CD14-positive monocyte (primary cell): ENCODE measurements at places on chromosomes 3 and 15. TPM values are rescaled to one million over a fixed set of nuclear protein-coding genes. Genes with fewer than 3 reads are reported as not detected.

DNA sequence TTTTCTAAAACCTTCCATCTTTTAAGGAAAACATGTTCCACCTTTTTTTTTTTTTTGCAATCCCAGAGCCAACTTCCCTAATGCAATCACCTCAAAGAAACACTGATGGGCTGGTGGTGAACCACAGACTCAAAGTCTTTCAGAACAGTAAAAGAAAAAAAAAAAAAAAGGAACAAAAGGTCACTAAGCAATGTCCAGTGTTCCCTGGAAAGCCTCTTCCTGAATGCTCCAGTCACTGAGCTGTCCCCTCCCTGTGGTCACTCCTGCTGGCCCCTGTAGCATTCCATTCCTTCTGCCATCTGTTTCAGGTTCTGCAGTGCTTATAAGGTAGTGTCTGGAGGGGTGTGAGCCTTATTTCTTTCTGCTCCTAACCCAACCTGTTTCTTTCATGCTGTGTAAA, 53.3 kb downstream of the AAGAB start:
- H3K36me3 ChIP-seq = peaks cover 32% of the 10 kb centered on the region
- H3K27me3 ChIP-seq = no peaks in the 10 kb centered on the region
- no peak overlapping the region for H3K4me3 ChIP-seq
- H3K27ac ChIP-seq = no peak overlapping the region

The MORC1 gene
- not detected in 2 replicates for polyA plus RNA-seq

DNA sequence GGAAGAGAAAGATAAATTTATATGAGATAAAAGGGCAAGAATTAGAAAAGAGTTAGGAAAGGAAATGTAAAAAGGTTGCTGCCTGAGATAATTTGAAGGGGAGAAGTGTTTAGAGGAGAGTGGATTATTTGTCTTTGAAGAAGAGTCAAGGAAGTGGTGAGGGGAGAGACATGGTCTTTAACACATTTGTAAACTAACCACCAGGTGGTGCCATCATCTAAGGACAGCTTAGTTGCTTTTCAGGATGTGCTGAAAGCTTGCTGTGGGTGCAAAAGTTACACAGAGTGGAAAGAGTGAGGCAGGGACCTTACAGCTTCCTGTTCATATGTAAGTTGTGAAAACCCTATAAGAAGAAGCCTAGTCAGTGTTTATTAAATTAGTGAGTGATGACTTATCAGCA, 114.1 kb upstream of the DNAJC19 start:
- DNase-seq = no peak
- no peaks in the 10 kb centered on the region for H3K27me3 ChIP-seq
- no peak overlapping the region for H3K4me3 ChIP-seq

GRCh38 chr3:48960841-48961413, 29.1 kb upstream of the P4HTM start:
- peaks cover 38% of the 10 kb centered on the region for H3K36me3 ChIP-seq
- H3K4me1 ChIP-seq = no peaks in the 10 kb centered on the region
- no peaks in the 10 kb centered on the region for H3K27me3 ChIP-seq
- DNase-seq = no peak
- no peak overlapping the region for H3K4me3 ChIP-seq

DNA sequence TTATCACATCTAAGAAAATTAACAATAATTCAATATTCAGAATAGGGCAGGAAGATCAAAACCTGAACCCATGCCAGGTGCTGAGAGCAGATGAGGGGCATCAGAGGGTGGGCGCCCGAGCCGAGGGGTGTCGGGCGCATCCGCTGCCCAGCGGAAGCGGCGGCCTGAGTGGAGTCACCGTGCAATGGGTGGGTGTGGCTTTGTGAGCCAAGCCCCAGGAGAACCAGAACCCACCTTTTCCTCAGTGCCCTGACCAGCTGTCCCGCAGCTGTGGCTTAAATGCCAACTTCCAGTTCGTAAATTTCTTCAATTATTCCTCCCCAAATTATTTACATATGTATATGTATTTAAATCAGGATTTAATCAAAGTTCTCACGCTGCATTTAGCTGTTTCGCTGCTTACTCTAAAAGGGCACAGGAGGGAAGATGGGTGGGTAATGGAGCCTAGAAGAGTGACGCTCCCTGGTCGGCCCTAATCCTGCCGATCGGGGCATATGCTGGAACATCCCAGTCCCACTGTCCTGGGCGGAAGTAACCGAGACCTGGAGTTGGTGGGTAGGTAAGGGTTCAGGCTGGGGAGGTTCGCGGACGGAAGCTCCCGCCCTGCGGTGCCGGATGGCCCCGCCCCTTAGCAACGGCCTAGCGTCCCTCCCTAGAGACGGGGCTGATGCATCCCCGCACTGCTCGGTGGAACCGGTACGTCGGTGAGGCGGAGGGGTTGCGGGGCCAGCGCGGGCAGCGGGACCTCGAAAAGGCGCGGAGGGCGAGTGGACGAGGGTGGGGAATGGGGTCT, 1.3 kb downstream of the DNAH1 start:
- H3K36me3 ChIP-seq = no peaks in the 10 kb centered on the region
- H3K4me3 ChIP-seq = peak overlapping the region; percentile 65
- H3K27me3 ChIP-seq = no peaks in the 10 kb centered on the region
- peaks cover 40% of the 10 kb centered on the region for H3K4me1 ChIP-seq
- H3K27ac ChIP-seq = no peak overlapping the region

GRCh38 chr3:130709671-130710070, 37.0 kb downstream of the PIK3R4 start:
- no peak overlapping the region for H3K4me3 ChIP-seq
- no peak for DNase-seq
- H3K27me3 ChIP-seq = no peaks in the 10 kb centered on the region
- peaks cover 54% of the 10 kb centered on the region for H3K36me3 ChIP-seq
- peaks cover 2% of the 10 kb centered on the region for H3K4me1 ChIP-seq

DNA sequence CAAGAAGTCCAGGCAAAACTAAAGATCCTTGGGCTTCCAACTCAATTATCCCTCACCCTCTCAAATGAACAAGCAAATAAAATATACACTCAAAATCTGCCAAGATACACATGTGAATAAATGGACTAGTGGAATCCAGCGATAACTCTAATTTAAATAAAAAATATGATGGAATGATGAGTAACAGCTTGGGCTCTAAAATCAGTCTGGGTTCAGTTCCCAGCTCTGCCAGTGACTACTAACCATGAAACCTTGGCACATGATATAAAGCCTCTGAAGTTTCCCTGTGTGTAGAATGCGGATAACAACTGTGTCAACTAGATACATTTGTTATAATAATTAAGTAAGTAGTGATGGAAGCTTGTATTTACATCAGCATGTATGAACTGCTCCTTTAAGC, 81.3 kb downstream of the CADPS start:
- no peaks in the 10 kb centered on the region for H3K36me3 ChIP-seq
- no peak overlapping the region for H3K4me3 ChIP-seq
- no peak overlapping the region for H3K27ac ChIP-seq
- DNase-seq = no peak
- H3K27me3 ChIP-seq = no peaks in the 10 kb centered on the region
- H3K4me1 ChIP-seq = no peaks in the 10 kb centered on the region

- no peaks in the 10 kb centered on the region for H3K36me3 ChIP-seq
These were observed 72.2 kb downstream of the SLC7A14 start for GRCh38 chr3:170513642-170514041.

DNA sequence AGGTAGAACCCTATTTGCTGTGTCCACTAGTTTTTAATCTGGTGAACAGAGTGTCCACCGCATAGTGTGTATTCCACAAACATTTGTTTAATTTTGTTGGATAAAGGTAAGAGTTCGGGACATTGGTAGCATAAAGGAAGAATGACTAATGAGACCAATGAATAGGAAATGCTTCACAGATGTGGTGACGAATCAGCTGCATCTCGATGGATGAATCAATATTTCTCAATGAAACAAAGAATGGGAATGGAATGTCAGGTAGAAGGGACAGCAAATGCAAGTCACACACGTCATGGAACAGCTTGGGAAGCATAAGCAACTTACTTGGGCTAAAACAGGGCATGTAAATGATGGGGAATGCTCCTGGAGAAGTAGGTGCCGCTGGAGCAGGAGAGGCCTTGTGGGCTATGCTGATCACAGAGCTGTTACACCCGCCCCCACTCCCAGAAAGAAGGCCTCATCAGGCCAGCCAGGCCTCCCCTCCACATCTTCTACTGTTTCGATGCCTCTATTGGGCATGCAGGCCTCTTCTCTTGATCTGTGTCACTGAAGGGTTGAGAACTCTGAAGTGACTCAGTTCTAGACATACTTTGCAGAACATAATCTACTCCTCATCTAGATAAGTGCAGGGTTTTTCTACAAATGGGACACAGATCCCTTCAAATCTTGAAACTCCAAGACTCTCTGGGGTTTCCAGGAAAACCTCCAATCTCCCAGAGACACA, 120.0 kb upstream of the GADL1 start:
- no peak for DNase-seq
- H3K4me1 ChIP-seq = peaks cover 12% of the 10 kb centered on the region
- no peaks in the 10 kb centered on the region for H3K36me3 ChIP-seq
- no peak overlapping the region for H3K27ac ChIP-seq
- H3K4me3 ChIP-seq = no peak overlapping the region

DNA sequence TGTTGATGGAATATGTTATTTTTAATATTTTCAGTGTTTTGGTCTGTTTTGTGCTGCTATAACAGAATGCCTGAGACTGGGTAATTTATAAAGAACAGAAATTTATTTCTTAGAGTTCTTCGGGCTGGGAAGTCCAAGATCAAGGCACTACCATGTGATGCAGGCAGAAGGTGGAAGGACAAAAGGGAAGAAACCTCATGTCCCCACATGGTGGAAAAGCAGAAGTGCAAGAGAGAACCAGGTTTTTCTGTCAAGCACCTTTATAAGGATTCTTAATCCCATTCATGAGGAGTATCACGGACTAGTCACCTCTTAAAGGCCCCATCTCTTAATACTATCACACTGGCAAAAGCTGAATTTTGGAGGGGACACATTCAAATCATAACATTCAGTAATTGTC, 57.9 kb upstream of the EPHB3 start:
- H3K36me3 ChIP-seq = no peaks in the 10 kb centered on the region

The SLC24A5 gene
- not detected in 2 replicates for polyA plus RNA-seq

DNA sequence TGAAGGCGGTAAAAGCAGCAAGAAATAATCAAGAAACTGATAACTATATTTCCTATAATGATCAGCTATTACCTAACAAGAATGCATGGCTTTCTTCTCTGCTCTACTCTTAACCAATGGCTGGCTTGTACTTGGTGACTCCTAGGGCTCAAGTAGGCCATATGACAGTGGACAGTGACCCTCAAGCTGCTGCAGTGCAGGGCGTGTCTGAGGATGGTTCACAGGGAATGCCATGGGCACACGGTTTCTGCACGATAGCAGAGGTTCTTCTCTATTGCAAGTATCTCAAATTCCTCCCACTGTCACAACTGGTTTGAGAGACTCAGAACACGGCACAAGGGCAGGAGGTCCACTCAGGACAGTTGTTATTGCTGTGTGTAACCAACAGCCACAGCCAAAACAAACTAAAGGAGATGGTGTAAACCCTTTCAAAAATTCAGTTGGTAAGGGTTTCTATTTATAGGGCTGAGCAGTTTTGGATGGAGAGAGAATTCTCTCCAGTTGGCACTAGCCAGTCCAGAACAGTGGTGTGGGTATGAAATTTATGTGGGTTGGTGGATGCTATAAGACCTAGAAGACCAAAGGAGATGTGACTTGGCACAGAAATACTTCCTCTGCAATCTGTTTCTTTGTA, 103.2 kb upstream of the ST8SIA2 start:
- H3K4me3 ChIP-seq = no peak overlapping the region
- no peaks in the 10 kb centered on the region for H3K27me3 ChIP-seq
- H3K36me3 ChIP-seq = no peaks in the 10 kb centered on the region
- H3K4me1 ChIP-seq = no peaks in the 10 kb centered on the region
- no peak overlapping the region for H3K27ac ChIP-seq

The FBXL2 gene
- not detected for polyA plus RNA-seq

DNA sequence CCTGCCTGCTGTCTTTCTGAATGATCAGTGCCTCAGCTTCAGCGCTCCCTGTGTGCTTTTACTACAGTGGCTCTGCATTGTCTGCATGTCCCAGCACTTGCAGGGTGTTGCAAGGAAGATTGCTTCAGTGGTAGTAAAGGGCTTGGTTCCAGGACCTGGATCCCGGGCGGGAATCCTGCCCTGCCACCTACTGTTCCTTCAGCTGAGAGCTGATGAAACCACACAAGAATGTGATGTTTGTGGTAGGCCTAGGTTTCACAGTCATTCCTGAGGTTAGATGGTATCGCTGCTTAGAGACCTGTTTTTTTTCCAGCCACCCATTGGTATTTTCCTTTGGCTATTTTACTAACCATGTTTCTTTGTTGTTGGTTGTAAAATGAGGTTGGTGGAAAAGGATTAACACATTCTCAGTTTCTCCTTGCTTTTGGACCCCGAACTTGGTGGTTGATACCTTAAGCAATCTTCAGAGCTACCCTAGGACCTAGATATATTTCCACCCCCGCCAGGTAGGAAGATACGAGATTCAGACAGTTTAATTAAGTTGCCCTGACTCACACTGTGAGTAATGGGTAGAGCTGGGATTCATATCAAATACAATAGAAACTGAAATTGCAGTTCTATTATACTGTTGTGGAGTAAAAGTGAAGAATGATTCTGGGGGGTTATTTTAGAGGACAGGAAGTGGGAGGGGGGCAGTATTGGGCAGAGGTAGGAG, 11.4 kb downstream of the GPR87 start:
- no peaks in the 10 kb centered on the region for H3K27me3 ChIP-seq
- H3K36me3 ChIP-seq = no peaks in the 10 kb centered on the region
- H3K4me1 ChIP-seq = no peaks in the 10 kb centered on the region
- no peak for DNase-seq
- H3K27ac ChIP-seq = no peak overlapping the region

GRCh38 chr3:30282154-30282696, 324.2 kb upstream of the TGFBR2 start:
- DNase-seq = no peak
- no peaks in the 10 kb centered on the region for H3K27me3 ChIP-seq
- H3K27ac ChIP-seq = no peak overlapping the region
- H3K36me3 ChIP-seq = no peaks in the 10 kb centered on the region
- H3K4me3 ChIP-seq = no peak overlapping the region

The HEG1 gene
- 3.0 and 4.2 TPM in 2 replicates for polyA plus RNA-seq

The ACKR2 gene
- polyA plus RNA-seq = 0.20 and 0.49 TPM in 2 replicates

DNA sequence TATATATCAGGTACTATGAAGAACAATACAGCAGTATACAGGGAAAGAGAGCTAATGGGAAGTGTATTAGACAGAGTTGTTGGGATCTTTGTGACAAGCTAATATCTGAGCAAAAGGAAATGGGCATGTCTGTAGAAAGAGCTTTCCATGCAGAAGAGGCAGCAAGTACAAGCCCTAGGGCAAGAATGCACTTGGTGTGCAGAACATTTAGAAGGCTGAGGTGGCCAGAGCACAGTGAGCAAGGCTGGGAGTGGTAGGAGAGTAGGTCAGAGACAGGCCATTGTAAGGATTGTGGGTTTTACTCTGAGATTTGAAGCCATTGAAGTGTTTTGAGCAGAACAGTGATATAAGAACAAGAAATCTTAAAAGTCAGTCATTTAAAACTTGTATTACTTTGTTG, 353.9 kb upstream of the TGFBR2 start:
- H3K4me3 ChIP-seq = no peak overlapping the region
- H3K27ac ChIP-seq = no peak overlapping the region
- no peaks in the 10 kb centered on the region for H3K4me1 ChIP-seq
- no peaks in the 10 kb centered on the region for H3K27me3 ChIP-seq
- no peaks in the 10 kb centered on the region for H3K36me3 ChIP-seq

- H3K4me3 ChIP-seq = no peak overlapping the region
- no peak overlapping the region for H3K27ac ChIP-seq
- H3K27me3 ChIP-seq = no peaks in the 10 kb centered on the region
- peak; percentile 69 for DNase-seq
- peaks cover 19% of the 10 kb centered on the region for H3K4me1 ChIP-seq
These were observed 70.7 kb downstream of the SSR3 start for GRCh38 chr3:156483961-156484787.

- H3K4me3 ChIP-seq = peak overlapping the region; percentile 45
- no peaks in the 10 kb centered on the region for H3K27me3 ChIP-seq
- H3K27ac ChIP-seq = peak overlapping the region; percentile 34
- peaks cover 14% of the 10 kb centered on the region for H3K4me1 ChIP-seq
These were observed 20.9 kb downstream of the KAT2B start for GRCh38 chr3:20060974-20061685.

GRCh38 chr3:34419801-34420200, 621.4 kb downstream of the PDCD6IP start:
- no peaks in the 10 kb centered on the region for H3K36me3 ChIP-seq
- H3K4me3 ChIP-seq = no peak overlapping the region
- no peaks in the 10 kb centered on the region for H3K27me3 ChIP-seq
- H3K27ac ChIP-seq = no peak overlapping the region
